ENCODE measurements at places on chromosomes 2 and 18.

- no peak for DNase-seq
Measured at GRCh38 chr2:85230679-85231467, 96.9 kb downstream of the TGOLN2 start.

DNA sequence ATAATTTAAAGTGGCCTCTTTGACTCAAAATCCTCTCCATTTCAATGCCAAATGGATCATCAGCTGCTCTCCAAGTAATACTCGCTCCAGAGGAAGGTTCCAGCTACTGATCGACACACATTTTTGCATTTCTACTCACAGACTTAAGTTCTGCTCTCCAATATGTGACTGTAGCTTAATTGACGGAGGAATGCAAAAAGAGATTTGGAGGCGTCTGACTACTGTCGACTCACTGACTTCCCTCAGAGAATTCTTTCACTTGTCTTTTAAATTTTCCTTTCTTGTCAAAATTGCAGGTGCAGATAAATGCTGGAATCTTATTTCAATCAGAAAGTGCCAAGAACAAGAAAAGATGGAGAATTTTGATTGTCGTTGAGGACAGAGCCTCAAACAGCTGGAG lies 84.1 kb upstream of the PAPOLG start:
- no peak for DNase-seq

DNA sequence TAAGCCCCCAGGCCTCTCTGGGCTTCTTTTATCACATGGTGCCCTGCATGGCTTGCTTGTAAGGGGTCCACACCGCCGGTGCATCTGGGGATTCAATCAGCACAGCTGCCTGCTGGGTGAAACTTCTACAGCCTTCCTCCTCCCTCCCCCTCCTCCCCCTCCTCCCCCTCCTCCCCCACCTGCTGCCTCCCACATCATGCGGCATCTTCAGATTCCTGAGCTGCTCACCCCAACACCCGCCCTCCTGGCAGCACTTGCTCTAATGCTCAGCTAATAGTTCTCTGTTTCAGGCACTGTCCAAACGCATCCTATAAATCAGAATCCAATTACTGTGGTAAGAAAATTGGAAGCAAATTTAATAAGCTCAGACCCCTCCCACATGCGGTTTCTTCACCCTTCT lies 150.7 kb downstream of the GALNT14 start:
- no peak for DNase-seq

- no peak for DNase-seq
Measured at GRCh38 chr2:8457699-8458502, 224.0 kb upstream of the ID2 start.

DNA sequence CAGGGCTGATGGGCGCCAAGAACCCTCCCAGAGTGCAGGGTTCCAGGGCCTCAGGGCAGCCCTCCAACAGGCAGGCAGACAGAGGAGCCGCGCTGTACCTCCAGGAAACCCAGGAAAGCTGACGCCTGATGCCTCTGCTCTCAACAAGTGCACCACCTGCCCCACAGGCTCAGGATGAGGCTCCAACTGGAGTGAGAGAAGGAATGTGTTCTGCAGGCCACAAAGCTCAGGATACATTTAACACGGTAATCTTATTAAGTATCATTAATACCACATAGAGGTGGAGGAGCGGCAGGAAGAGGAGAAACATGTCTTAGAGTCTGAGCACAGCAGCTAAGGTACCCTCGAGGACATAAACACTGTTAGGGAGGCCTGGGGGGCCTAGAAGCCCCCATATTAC lies 155.9 kb upstream of the CAPN13 start:
- DNase-seq: no peak

DNA sequence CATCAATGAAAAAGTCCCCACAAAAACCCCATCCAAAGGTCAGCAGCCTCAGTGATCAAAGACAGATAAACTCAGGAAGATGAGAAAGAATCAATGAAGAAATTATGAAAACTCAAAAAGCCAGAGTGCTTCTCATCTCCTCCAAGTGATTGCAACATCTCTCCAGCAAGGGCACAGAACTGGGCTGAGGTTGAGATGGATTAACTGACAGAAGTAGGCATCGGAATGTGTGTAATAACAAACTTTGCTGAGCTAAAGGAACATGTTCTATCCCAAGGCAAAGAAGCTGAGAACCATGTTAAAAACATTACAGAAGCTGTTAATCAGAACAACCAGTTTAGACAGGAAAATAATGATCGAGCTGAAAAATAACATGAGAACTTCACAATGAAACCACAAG lies 442.8 kb upstream of the SYT4 start:
- DNase-seq: no peak

GRCh38 chr2:27313882-27314645 lies 5.8 kb upstream of the UCN start:
- DNase-seq: no peak

GRCh38 chr2:85924522-85924921 lies 35.7 kb upstream of the ST3GAL5 start:
- no peak for DNase-seq

DNA sequence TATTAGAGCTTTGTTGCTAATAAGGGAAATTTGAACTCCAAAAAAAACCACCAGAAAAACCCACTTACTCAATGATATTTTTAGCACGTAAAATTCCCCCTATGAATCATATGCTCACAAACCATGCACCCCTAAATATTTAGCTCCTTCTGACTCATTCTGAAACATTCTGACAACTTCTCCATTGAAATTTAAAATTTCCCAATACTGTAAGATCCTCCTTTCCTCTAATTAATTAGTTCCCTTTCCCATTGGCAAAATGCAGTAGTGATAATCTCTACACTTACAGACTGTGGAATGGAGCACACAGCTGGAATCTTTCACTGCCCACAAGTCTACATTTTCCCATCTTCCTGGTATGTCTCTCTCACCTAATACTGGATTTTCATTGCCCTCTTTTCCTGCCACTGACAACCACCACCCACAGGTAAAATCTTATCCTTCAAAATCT lies 215.8 kb upstream of the ACVR2A start:
- no peak for DNase-seq

- no peak for DNase-seq
Measured at GRCh38 chr18:48863432-48864065, 87.2 kb downstream of the SMAD7 start.

All from activated CD4-positive, alpha-beta T cell treated with anti-CD3 and anti-CD28 coated beads, Interleukin-2, amount 50 U/mL, for 24 hours (primary cell).